Stimulated activated CD8-positive, alpha-beta memory T cell treated with anti-CD3 and anti-CD28 coated beads, Interleukin-15, amount 100 ng/mL, for 1 hour (primary cell): ENCODE measurements at places on chromosomes 7 and 10.

- DNase-seq, result peak; percentile 5
Observed at GRCh38 chr7:122092964-122093797, 50.9 kb downstream of the AASS start.

- no peak for DNase-seq
Observed at GRCh38 chr7:55030314-55030713, 11.5 kb downstream of the EGFR start.

- no peak for DNase-seq
Observed at GRCh38 chr10:43172645-43173044, 34.4 kb downstream of the CSGALNACT2 start.

- DNase-seq, result no peak
Observed at GRCh38 chr10:21749788-21750187, 215.8 kb downstream of the MLLT10 start.

DNA sequence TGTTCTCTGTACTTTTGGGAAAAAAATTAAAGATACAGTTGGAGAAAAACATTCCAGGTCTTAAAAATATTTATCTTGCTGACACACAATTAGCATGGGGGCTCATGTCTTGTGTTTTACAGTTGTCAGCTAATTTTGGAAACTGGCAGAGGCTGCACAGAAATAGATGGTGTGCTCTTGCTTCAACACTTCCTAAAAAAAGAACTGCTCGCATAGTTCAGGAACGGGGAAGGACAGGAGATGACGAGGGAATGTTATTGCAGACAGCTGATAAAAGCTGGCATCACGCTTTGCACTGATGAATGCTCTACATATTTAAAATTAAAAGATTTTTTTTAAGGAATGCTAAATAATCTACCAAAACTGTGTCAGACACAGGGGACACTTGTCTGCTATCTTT is 103.5 kb upstream of the CELF2 start:
- DNase-seq, result no peak

GRCh38 chr7:102097601-102098161 is 189.0 kb upstream of the SH2B2 start:
- no peak for DNase-seq

DNA sequence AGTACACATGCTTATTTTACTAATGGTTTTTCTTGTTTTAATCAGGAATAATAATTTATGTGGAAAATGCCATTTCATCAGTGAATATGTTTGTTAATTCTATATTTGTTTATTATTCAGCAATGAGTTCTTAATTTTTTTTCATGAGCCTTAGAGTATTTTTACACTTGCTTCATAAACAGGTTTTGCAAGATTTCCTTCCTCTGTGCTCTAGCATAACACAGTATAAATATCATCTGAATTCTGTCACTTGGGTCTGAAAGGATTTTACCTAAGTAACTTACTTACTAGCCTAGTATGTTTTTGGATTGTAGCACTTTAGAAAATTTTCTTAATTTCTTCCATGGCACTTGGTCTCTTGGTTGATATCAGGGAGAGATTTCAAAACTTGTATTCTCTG is 45.8 kb downstream of the GLCCI1 start:
- DNase-seq, result no peak

DNA sequence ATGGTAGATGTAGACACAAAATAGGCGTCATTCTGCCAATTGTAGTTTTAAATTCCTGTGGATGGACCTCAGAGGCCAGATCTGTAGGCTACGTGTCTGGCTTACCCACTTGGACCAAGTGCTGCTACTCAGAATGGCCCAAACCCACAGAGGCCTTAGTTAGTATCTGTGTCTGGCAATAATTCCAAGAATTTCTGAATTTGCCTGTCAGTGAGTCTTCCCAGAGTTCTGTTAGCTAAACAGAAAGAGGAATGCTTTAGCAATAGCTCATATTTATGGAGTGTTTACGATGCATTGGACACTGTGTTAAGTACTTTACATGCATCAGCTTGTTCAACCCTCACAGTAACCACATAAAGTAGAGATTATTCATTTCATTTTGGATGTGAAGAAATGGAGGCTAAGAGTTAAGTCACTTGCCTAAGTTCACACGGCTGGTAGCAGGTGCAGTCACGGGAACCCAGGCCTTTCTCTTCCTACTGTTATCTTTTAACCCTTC is 231.8 kb downstream of the PTEN start:
- DNase-seq, result no peak

DNA sequence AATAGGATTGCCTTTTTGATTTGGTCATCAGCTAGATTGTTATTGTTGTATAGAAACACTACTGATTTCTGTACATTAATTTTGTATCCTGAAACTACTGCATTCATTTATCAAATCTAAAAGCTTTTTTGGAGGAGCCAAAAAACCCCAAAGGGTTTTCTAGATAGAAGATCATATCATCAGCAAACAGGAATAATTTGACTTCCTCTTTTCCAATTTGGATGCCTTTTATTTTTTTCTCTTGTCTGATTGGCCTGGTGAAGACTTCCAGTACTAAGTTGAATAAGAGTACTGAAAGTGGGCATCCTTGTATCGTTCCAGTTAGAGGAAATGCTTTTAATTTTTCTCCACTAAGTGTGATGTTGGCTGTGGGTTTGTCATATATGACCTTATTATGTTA is 10.6 kb upstream of the ENTPD7 start:
- no peak for DNase-seq

DNA sequence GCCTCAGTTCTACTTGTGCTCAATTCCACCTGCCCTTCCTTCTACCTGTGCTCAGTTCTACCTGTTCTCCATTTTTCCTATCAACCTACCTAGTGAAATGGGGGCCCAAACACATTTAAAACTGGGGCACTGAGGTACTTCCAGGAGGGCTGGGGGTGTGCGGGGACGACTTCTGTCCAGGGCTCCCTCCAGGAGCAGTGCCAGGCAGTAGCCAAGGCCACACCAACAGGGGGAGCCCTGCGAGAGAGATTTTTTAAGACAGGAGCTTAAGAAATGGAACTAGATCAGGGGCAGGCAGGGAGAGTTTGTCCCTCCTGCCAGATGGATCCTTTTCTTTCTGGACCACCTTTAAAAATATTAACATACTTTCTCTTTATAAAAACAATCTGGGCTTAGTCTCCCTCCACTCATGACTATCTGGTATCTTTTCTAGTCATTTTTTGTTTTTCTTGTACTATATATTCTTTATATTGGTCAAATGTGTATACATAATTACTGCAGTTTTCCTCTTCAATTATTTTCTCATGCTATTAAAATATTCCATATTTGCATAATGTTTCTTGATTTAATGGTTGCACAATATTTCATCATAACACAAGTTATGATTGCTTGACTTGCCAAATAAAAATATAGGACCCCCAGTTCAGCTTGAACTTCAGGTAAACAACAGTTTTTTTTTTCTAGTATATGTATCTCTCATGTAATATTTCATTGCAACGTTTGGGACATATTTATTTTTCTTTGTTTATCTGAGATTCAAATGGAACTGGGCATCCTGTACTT is 47.3 kb upstream of the INSYN2A start:
- DNase-seq, result no peak

DNA sequence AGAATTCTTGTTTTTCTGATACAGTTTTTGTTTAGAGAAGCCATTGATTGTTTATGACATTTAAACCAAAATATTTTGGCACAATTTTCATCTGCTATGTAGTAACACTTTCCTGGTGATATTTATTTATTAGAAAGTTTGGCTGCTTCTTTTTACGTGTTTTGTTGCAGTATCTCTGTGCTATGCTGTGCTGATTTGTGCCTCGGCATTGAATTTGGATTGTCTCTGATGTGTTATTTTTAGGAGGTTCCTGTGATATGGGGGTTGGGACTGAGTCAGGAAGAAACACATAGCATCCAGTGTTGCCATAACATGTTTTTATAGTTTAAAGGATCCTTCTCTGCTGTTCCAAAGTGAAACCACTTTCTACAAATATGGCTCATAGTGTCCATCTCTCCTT is 1197.7 kb upstream of the LRRN3 start:
- no peak for DNase-seq

DNA sequence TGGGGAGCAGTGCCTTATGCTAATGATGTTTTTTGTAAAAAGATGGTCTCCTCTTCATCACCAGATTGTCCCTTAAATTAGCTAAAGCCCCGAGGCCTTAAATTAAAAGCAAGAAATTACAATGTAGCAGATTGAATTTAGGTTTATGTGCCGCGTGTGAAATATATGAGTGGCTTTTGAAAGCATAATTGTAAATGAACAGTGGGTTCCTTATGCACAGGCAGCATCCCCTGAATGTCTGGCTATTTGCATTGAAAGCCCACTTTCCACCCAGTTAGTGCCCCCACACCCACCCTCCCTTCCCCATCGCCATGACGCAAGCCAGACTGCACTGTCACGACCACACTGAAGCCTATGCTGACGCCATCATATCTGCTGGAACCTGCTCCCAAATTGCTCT is 62.4 kb upstream of the SORCS3 start:
- DNase-seq, result no peak

GRCh38 chr7:33062023-33062781 is at the start of gene NT5C3A:
Gene NT5C3A (minus strand): TSS chr7:33062776. CDS start chr7:33062705, 71 bp downstream.
- DNase-seq, result no peak

- DNase-seq, result no peak
Observed at GRCh38 chr7:41566581-41566980, 136.3 kb downstream of the INHBA start.

DNA sequence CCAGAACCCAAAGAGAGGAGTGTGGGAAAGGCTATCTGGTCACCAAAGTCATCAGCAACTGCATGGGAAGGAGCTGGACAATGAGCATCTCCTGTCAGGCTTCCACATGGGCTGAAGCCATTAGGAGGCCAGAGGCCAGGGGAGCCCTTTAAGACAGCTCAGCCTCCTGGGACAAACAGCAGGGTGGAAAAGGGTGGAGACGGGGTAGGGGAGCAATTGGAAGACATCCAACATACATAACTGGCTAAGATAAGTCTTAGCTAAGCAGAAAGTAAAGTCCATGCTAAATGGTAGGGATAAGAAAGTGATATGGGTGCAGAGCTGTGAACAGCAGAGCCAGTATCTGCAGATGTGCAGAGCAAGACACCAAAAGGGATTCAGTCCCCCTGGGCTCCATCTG is 1.5 kb upstream of the OAT start:
- DNase-seq, result no peak
